Glutamatergic neuron (in vitro differentiated cells): ENCODE measurements at places on chromosomes 7 and 10. TPM values are rescaled to one million over a fixed set of nuclear protein-coding genes. Genes with fewer than 3 reads are reported as not detected.

GRCh38 chr10:20380401-20380800 lies 516.7 kb downstream of the NEBL start:
- DNase-seq: no peak

GRCh38 chr7:135709508-135709907 lies 18.5 kb downstream of the SLC13A4 start:
- no peak for DNase-seq

The FOXP2 gene
- total RNA-seq: 72.1 TPM

The MEST gene
- total RNA-seq: 186 TPM
